ENCODE measurements at places on chromosomes 4 and X.

DNA sequence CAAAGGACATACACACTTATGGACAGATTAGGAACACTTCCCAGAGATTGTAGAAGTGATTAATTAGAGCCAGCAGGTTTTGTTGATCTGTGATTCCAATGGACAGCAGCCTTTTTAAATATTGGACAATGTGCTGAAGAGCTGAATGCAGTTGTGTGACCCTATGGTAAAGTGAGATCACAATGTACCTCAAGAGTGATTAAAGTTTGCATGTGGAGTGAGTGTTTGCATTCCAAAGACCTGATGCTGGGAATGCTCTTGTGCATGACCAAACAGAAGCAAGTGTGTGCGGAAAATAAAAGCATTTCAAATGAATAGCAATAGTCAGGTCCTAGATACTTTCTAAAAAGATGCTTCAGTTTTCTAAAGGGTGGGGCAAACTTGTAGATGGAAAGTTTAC lies 154.1 kb downstream of the BANK1 start:
- peak; percentile 15 for DNase-seq

DNA sequence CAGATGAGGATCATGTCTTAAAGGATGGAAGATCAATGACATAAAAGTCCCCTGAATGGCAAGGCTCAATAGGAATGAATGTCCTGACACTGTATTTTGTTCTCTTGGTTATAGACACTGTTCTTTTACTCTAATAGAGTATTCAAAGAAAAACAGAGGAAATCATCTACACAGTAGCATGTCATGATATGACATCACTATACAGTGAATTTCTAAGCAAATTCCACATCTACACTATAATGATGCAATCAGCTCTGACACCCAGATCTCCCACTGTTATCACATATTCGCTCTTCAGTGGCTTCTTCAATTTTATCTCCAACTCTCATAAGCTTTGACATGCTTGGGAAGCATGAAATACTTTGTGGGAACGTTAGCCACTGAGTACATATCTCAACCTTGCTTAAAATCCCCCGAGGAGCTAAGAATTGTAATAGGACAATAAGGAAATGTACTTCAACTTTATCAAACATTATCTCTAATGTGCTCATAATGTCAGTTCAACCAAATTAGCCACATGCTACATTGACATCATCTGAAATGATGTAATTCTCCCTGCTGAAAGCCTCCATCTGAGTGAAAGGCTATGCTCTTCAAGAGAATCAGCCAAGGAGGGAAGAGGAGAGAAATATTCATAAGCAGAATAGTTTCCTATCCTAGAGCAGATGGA lies 139.6 kb upstream of the PTCHD1 start:
- DNase-seq = no peak

DNA sequence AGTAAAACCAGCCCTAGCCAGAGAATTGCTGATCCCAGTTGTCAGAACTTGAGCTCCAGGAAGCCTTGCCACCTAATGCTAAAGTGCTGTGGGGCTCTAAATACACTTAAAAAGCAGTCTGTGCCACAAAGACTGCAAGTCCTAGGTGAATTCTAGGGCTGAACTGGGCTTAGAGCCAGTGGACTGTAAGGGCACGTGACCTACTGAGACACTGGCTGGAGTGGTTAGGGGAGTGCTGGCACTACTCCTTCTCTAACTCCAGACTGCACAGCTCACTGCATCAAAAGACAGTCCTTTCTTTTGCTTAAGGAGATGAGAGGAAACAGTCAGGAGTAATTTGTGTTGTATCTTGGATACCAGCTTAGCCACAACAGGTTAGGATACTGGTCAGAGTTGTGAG lies 1240.2 kb downstream of the FAM133A start:
- no peak for DNase-seq

- peak; percentile 42 for DNase-seq
Observed at GRCh38 chr4:119570401-119570800, 58.2 kb downstream of the PDE5A start.

GRCh38 chrX:136204571-136204970 lies 46.6 kb downstream of the MAP7D3 start:
- peak; percentile 76 for DNase-seq

- DNase-seq = no peak
Observed at GRCh38 chr4:39233114-39233513, 50.8 kb downstream of the WDR19 start.

DNA sequence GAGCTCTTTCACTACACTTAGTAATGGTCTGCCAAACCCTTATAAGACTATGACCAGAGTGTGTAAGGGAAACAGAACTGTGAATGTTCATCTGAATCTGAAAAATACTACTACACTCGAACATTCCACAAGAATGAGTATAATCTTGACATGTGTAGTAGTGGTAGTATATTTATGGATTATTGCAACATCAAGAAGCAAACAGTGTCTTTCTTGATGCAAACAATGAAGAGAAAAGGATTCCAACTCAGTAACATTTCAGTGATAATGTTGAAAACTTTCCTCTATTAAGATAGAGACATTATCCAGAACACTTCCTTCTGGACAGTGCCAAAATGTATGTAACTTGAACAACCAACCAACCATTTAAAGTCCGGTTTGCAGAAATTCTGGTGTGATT lies 394.7 kb upstream of the CPEB2 start:
- peak; percentile 47 for DNase-seq

DNA sequence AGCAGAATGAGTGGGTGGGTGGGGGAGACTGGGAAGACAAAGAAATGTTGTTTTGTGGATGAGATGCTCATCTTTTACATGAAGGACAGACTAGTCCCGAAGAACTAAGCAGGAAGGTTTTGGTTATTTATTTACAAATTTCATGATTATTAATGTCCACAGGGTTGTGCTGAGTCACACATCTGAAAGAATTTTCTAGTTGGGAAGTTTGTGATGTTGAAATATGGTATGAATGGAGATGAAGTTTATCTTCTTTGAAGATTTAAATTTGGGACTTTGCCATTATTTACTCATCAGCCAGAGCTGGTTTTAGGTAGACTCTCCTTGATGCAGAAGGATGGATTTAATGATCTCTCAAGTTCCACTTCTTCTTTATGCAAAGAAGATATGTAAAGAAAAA lies 75.5 kb downstream of the MOSPD2 start:
- no peak for DNase-seq

- no peak for DNase-seq
Observed at GRCh38 chrX:46330981-46331380, 214.2 kb downstream of the ZNF674 start.

GRCh38 chr4:2395038-2395437 lies 23.4 kb downstream of the ZFYVE28 start:
- peak; percentile 46 for DNase-seq

GRCh38 chrX:47614618-47615017 lies 5.0 kb downstream of the SYN1 start:
- DNase-seq = no peak

DNA sequence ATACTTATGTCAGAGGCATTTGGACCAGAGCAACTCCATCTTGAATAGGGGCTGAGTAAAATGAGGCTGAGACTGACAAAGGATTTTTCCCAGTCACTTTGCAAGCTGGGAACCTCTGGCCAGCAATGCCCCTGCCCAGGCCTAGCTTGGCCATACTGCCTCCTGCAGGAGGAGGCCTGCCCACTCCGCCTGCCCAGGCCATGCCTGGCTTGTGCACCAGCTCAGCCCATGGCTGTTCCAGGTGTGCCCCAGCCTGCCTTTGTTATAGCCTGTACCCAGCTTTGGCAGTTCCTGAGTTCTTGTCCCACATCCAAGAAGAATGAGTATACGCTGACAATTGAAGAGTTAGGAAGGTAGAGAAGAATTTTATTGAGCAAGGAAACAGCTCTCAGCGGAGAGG lies 176.1 kb downstream of the AASDH start:
- no peak for DNase-seq

- DNase-seq = no peak
Observed at GRCh38 chr4:175066923-175067627, 148.9 kb downstream of the ADAM29 start.

All from fibroblast of the aortic adventitia (primary cell).